Activated CD4-positive, alpha-beta T cell treated with anti-CD3 and anti-CD28 coated beads, Interleukin-2, amount 10 ng/mL, durations not matched to agents 7 days and 5 days (primary cell): ENCODE measurements at places on chromosomes 16 and 17.

DNA sequence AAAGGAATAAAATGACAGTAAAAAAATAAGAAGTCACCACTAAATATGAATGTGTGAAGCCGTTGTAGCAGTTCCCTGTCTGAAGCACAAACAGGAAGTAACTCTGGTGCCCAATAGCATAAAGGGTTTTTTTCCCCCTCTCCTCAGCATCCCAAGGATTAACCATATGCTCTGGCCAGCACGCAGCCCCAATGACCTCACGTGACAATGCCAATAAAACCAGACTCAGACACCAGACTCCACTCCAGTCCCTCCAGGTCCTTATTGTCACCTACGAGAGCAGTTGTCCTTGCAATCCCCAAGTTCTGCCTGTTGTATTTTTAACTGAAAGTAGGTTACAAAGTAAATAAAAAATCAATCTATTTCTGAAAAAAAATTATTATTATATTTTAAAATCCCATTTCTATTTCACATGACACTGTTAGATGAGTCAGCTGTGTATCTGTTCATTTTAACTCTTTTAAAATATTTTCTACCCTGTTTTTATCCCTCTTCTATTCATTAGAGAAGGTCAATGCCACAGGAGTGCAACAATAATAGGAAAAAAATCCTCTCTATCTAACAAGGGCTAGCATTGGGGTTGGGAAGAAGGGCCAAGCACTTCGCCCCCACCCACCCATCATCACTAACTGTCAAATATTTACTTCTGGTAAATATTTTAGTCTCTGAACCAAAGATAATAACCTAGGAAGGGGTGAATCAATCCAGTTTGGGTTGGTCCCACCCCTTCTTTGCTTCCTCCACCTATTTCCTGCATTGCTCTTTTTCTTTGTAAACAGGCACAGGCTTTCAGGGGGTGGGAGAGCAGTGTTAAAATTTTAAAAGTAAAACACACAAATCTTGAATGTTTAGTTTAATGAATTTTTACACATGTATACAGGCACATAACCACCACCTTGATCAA is 6.6 kb downstream of the PRAC1 start:
- no peak overlapping the region for H3K4me3 ChIP-seq
- H3K27ac ChIP-seq: no peak overlapping the region
- H3K4me1 ChIP-seq: peaks cover 20% of the 10 kb centered on the region

DNA sequence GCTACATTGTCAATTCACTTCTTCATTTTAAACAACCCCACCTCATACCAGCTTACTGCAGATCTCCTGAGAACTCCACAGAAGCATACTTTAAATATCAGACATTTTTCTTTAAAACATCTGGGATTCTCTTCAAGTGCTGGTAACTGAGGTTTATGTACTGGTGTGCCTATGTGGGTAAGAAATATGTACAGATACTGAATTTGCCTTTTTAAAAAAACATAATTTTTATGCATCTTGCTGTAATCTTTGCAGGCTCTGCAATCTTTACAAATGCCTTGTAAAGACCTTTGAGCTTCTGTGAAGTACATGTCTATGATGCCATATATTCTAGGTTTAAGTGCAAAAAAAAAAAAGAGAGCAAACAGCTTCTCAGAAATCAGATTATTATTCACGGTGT is 127.6 kb upstream of the NOG start:
- H3K27me3 ChIP-seq: peaks cover 3% of the 10 kb centered on the region
- no peak overlapping the region for H3K27ac ChIP-seq
- H3K4me3 ChIP-seq: no peak overlapping the region
- H3K36me3 ChIP-seq: no peaks in the 10 kb centered on the region

DNA sequence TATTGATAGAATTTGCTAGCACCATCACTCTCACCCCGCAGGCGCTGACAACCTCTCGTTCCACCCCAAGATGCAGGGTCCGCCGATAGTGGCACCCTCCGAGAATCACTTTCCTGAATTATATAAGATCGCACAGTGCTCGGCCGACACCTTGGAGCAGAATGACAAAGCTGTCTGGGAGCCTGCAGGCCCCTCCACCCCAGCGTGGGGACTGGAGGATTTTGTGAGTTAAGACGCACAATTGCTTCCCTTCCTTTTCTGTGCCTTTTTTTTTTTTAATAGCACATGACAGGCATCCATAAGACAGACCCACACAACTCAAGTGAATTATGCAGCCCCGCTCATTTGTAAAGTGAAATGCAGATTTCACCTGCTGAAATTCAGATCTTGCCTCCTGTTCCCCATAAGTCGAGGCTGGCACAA is 155.3 kb downstream of the C16orf78 start:
- DNase-seq: no peak
- H3K27me3 ChIP-seq: no peaks in the 10 kb centered on the region
- H3K36me3 ChIP-seq: no peaks in the 10 kb centered on the region

GRCh38 chr17:77735566-77736198 is 222.8 kb upstream of the TNRC6C start:
- no peaks in the 10 kb centered on the region for H3K4me1 ChIP-seq
- H3K4me3 ChIP-seq: no peak overlapping the region
- peaks cover 27% of the 10 kb centered on the region for H3K27me3 ChIP-seq

DNA sequence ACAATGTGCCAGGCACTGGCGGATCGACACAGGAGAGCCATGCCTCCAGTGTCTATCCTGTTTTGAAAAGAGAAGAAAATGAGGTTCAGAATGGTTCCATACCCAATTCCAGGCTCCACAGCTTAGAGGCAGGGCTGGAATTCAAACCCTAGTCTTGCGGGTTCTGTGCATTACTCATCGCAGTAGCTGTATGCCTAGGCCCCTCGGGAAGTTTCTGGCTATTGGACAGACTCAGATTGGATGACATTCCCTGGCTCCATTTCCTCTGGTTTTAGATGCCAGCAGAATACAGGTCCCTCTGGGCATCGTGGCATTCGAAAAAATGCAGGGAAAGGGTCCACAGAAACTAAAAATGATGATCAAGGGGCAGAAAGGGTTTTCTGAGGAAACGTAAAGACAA is 184.7 kb downstream of the COPRS start:
- H3K4me1 ChIP-seq: no peaks in the 10 kb centered on the region
- no peak overlapping the region for H3K4me3 ChIP-seq
- no peak for DNase-seq

- no peaks in the 10 kb centered on the region for H3K4me1 ChIP-seq
- no peak overlapping the region for H3K27ac ChIP-seq
- H3K4me3 ChIP-seq: no peak overlapping the region
- DNase-seq: no peak
- H3K36me3 ChIP-seq: no peaks in the 10 kb centered on the region
- peaks cover 55% of the 10 kb centered on the region for H3K27me3 ChIP-seq
Measured at GRCh38 chr16:86200722-86201121, 301.8 kb downstream of the IRF8 start.

GRCh38 chr16:79601092-79601930 is 774 bp upstream of the MAF start:
- peaks cover 47% of the 10 kb centered on the region for H3K27me3 ChIP-seq
- DNase-seq: peak; percentile 24
- peaks cover 34% of the 10 kb centered on the region for H3K4me1 ChIP-seq

GRCh38 chr17:50683434-50684287 is 24.1 kb downstream of the ANKRD40 start:
- H3K27me3 ChIP-seq: peaks cover 25% of the 10 kb centered on the region
- DNase-seq: no peak
- H3K4me3 ChIP-seq: no peak overlapping the region
- peaks cover 6% of the 10 kb centered on the region for H3K4me1 ChIP-seq
